Mucosa of descending colon (tissue), 3 donors: ENCODE measurements at places on chromosomes 2 and 18. TPM values are rescaled to one million over a fixed set of nuclear protein-coding genes. Genes with fewer than 3 reads are reported as not detected.

Gene UGT1A6
- total RNA-seq, result 19.3 TPM

DNA sequence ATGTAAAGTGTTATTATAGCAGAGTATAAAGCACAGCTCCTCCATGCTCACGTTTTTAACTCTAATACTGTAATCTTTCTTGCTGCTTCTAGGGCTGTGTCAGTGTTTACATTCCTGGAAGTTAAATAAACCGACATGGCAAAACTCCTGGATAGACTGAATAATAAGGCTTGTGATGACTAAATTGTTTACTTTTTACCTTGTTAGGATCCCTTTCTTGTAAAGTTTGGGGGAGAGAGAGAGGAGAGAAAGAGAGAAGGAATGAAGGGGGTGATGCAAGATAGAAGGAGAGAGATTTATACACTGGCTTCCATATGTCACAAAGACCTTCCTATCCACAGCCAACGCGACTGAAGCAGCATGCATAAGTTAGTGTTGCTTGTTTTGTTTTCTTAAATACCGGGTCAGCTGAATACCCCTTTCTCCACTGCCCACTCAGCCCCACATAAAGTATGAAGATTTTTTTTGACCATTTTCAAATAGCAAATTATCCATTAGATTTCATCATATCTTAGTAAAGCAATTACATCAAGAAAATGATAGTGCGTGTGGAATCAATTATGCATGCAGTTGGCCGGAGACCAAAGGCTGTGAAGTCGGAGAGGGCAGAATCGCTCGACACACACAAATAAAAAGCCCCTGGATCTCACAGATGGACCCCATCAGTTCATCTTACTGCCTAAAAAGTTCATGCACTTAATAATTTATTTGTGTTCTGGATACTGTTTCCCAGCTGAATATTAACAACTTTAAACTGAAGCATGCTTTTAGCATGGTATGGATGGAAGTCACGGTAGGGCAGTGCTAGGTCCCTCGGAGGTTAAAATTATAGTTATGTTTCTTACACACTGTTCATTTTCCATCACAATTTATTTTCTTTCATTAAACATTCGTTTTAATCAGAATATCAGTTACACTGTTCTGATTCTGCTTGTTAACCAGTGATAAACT, 20.1 kb downstream of the BCL11A start:
- DNase-seq, result no peak

GRCh38 chr2:196260546-196260945, 89.2 kb upstream of the STK17B start:
- DNase-seq, result no peak

Gene ANKRD23
- 5.1 TPM for total RNA-seq

Gene SLC14A1
- total RNA-seq, result 1.1 TPM

DNA sequence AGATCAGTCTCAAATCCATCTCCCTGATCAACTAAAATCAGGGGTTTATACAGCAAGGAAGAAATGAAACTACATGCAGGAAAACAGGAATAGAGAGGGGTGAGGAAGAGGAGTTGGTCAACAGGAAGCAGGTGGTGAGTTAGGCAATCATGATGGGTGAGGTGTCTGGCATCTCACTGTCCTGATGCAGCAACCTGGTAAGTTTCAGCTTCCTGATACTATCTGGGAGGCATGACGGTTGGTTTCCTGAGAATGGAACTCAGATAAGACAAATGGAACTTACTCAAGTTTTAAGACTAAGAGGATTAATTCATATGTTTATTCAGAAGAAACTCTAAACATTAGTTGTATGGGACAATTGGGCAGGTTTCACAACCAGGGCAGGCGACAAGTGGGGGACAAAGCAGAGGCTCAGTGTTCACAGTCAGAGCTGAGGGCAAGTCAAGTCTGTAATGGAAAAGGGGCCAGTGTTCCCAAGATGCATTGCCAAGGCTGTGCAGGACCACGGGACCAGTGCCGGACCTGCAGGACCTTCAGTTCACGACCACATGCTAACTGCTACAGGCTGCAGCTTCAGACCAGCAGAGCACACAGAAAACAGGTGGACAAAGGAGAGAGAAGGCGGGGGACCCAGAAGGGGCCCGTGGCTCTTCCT, 17.7 kb upstream of the GALM start:
- DNase-seq, result no peak

DNA sequence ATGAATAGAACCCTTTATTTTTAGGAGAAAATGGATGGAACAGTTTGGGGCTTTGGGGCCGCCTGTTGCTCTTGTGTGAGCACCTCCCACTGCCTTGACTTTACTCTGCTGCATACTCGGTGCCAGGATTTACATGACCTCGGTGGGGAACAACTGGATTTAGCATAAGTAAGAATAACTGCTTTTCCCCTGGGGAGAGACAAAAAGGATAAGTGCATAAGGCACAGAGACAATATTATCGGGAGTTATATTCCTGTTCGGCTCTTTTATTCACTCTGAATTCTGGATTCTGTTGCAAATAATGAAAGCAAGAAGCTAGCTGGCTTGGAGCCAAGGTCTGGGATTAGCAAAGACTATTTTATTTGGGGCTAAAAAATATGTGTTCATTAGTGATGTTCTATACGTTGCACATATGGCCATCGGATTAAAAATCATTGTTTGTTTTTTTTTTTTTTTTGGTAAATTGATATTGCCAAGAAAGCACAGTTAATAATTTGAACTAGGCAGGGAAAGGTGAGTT, 69.8 kb downstream of the CYBRD1 start:
- DNase-seq, result peak; percentile 5

GRCh38 chr2:240822280-240822847, 2.3 kb upstream of the KIF1A start:
- no peak for DNase-seq

- DNase-seq, result no peak
Observed at GRCh38 chr2:12708508-12709206, 8.1 kb upstream of the TRIB2 start.

DNA sequence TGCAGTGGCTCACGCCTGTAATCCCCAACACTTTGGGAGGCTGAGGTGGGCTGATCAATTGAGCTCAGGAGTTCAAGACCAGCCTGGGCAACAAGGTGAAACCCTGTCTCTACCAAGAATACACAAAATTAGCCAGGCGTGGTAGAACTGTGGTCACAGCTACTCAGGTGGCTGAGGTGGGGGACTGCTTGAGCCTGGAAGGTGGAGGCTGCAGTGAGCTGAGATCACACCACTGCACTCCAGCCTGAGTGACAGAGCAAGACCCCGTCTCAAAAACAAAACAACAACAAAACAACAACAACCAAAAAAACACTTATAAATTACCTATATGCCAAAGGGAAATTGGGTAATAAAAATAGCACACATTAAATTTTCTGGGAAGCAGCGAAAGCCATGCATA, 141.6 kb downstream of the HDAC4 start:
- no peak for DNase-seq

- DNase-seq, result peak; percentile 76
Observed at GRCh38 chr18:49618742-49619681, 57.2 kb downstream of the LIPG start.

- no peak for DNase-seq
Observed at GRCh38 chr2:84880395-84880644, 564 bp downstream of the TRABD2A start.

DNA sequence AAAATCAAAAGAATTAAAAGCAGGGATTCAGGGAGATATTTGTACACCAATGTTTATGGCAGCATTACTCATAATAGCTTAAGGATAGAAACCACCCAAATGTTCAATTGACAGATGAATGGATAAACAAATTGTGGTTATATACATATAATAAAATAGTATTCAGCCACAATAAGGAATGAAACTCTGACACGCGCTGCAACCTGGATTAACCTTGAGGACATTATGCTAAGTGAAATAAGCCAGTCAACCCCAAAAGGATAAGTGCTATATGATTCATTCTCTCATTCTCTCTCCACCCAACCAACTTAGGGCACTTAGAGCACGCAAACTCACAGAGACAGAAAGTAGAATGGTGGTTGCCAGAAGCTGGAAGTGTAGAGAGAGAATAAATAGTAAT, 216.8 kb upstream of the SLC14A2 start:
- no peak for DNase-seq

GRCh38 chr2:203583701-203584100, 48.6 kb upstream of the RAPH1 start:
- no peak for DNase-seq

DNA sequence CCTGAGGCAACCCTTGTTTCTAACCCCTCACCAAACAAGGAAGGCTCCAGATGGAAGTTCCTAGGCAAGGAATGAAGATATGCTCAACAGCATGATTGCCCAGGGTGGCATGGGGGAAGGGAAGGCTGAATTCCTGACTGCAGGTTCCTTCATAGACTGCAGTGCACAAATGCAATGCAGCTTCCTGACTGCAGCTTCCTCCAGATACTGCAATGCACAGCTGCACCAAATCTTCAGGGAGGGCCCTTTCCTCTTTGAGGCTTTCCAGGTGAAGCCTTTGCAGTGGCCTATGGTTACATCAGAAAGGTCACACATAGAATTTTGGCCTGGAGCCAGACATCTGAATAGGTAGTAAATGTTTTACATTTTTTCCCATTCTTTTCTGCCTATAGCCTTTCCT, 58.8 kb upstream of the DYNAP start:
- no peak for DNase-seq

Gene MYO5B
- 179 TPM for total RNA-seq

DNA sequence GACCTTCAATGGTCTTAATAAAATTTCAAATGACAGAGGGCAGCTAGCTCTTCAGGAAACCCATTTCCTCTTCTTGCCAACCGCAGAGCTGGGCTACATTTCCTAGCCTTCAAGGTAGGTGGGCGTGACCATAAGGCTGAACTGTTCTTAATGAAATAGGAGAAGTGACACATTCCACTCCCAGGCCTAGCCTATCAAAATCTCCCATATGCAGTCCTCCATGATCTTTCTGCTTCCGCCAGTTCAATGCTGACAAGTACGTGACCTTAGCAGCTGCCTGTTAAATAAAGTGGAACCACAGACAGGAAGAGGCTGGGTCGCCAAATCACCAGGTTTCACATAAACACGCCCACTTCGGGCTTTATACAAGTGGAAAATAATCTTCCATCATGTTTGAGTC, 13.2 kb downstream of the SERPINE2 start:
- DNase-seq, result no peak

Gene CMPK2
- 15.8 TPM for total RNA-seq

DNA sequence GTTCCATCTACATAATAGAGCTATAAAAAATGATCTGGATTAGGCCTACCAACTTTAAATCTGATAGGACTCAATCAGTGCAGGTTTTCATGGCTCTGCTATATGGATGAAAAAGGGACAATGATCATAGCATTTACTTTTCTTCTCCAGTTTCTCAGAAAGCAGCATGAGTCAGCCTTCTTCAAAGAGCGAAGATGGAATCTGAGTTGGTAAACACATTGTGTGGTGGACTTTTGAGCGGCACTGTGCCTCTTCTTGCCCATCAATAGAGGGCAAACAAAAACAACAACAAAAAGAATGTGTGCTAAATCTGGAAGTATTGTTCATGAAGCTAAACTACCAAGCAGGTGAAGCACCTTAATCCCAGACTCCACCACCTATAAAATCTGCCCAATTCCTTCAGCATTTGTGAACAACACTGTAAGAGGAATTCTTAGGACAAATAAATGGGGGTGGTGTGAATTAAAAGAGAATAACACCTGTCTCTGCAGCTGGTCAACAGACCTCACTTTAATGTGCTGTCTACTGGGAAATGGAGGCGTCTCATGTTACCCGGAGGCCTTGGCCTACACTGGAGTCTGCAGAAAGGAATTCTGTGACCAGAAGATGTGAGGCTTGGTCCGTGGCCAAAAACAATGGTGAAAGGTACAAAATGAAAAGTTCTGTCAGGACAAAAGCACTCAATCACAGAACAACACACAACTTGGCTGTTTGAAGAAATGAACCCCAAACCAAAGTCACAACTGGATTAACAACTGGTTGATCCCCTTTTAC, 609.0 kb downstream of the IRS1 start:
- DNase-seq, result no peak

DNA sequence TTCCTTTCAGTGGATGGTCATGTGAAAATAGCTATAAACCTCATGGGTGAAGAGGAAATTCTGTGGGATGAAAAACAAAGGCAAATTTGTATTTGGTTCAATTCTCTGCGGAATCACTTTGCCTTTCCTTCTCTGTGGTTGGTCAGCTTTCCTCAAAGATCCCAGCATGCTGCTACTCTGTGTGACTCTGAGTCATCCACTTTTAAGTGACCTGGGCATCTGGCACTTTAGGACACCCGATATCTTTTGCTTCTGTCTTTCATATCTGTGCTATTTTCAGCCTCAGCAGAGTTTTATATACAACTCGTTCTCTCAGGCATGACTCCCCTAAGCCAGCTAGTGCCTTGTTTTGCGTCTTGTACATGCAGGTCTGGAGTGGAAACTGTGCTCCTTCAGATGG, 217.0 kb upstream of the PIEZO2 start:
- DNase-seq, result no peak

- no peak for DNase-seq
Observed at GRCh38 chr2:111967018-111967417, 68.6 kb downstream of the MERTK start.

Gene SIGLEC15
- total RNA-seq, result not detected

DNA sequence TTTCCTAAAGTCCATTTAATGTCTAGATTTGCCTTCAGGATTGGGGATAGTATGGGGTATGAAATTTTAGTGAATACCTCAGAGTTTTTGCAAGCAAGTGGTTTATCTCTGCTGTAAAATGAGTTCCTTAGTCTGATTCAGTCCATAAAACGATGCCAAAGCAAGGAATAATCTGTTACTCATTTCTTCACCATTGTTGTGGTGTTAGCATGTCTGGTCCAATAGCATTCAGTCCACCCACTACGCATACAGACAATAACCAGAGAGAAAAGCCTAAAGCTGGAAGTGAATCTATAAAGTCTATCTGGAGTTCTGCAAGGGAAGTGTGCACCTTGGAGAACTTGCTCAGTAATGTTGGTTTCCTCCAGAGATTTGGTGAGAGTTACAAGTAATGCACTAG, 12.9 kb upstream of the DPP4 start:
- no peak for DNase-seq

DNA sequence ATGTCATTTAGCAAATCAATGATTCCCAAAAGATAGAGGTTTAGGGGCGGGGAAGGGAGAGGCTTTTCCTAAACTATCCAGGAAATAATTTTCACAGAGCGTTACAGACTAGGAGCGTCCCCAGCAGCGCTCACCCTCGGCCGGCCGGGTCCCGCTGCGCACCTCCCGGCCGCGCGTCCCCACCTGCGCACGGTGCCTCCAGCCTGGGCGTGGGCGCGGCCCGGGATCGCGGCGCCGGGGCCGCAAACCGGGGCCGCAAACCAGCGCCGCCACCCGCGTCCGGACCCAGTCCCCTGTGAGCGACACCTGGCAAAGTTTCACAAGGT, 684 bp upstream of the ZCCHC2 start:
- DNase-seq, result no peak

DNA sequence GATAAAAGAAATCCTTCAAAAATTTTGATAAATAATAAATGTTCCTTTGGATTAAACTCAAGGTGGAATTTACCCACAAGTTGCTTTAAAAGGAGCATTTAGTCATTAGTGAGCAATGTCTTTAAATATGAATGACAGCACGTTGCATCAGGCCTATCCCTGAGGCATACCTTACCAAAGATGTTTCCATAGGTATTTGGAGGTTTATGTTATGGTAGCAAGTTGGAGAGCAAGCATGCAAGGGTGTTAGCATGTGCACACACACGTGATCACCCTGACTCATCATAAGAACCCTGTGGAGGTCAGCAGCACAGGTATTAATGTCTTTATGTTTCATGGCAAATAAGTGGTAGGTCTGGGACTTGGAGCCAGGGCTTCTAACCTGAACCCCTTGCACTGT, 159.9 kb downstream of the ACTR3 start:
- DNase-seq, result no peak

GRCh38 chr2:108591163-108591562, 56.9 kb downstream of the LIMS1 start:
- no peak for DNase-seq

GRCh38 chr2:120552800-120553481, 182.7 kb upstream of the GLI2 start:
- peak; percentile 89 for DNase-seq
